ENCODE measurements at places on chromosomes 2 and 18.

- no peak for DNase-seq
Observed at GRCh38 chr2:159549234-159549633, 67.1 kb downstream of the BAZ2B start.

DNA sequence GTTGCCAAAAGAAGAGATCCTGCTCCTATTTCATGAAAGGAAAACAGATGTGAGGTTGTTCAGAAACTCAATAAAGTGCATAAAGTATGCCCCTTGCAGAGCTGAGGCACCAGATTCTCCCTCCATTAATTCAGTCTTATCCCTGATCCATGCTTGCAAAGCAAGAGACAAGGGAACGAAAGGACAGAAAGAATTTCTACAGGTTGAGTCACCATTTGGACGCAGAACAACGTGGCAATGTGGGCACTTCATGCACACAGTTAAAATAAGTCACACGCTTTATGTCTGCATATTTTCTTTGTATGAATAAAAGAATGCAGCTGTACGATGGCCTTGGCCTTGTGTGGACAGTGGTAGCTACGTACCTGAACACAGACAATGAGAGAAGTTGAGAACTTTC lies 321.7 kb upstream of the REV1 start:
- no peak for DNase-seq

DNA sequence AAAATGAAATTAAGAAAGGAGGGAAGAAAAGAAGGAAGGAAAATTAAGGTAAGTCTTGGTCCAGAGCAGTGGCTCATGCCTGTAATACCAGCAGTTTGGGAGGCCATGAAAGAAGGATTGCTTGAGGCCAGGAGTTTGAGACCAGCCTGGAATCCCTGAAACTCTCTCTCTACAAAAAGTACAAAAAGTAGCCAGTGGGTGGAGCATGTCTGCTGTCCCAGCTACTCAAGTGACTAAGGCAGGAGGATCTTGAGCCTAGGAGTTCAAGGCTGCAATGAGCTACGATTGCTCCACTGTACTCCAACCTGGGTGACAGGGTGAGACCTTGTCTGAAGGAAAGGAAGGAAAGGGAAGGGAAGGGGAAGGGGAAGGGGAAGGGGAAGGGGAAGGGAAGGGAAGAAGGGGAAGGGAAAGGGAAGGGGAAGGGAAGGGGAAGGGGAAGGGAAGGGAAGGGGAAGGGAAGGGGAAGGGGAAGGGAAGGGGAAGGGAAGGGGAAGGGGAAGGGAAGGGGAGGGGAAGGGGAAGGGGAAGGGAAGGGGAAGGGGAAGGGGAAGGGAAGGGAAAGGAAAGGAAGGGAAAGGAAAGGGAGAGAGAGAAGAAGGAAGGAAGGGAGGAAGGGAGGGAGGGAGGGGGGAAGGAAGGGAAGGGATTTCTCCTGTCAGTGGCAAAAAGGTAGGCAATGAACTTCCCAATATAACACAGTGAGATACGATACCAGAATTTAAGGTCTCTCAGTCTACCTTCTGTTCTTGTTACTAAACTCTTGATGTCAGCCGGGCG lies 412.8 kb downstream of the CMPK2 start:
- DNase-seq = no peak

DNA sequence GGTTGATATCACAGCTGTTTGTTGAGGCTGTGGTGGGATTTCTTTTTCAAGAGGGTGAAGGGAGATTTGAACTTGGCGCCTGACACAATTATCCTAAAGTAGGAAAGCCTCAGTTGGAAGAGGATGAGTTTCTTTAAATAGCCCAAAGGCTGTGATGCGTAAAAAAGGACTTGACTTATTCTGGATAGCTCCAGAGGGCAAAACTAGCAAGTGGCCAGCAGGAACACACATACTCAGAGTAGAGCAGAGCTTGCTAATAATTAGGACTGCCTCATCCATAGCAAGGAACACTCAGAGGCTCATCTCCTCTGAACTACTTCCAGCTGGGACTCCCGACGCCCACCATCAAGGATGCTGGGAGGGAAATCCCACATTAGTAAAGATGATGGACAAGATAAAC lies 74.0 kb downstream of the AFF3 start:
- DNase-seq = no peak

- DNase-seq = no peak
Observed at GRCh38 chr2:39508198-39508597, 71.1 kb upstream of the MAP4K3 start.

DNA sequence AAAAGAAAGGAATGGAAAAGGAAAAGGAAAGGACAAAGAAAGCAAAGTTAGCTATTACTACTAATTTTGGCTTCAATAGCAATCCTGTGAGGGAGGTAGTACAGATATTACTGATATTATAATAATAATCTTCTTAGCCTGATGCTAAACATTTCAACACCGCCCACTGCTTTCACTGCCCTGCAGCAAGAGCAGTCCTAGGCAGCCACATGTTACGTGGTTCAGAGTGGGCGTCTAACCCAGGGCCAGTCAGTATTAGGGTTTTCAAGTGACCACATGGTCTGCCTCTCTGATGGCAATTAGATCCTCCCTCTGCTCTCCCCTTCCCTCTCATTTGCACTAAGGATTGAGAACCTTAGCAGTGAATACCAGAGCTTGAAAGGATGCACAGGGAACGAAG lies 83.7 kb upstream of the ZNF397 start:
- DNase-seq = no peak

GRCh38 chr2:120732506-120733237 lies 3.0 kb upstream of the GLI2 start:
- DNase-seq = no peak

GRCh38 chr18:34189656-34190435 lies 34.9 kb downstream of the NOL4 start:
- DNase-seq = no peak

All from stimulated activated CD8-positive, alpha-beta memory T cell treated with anti-CD3 and anti-CD28 coated beads, Interleukin-4, amount 100 ng/mL, for 1 hour (primary cell).